ENCODE measurements at places on chromosomes 3 and 15.
A peak's percentile ranks its signal among the peaks of the same experiment; 100 is the strongest.

GRCh38 chr3:194487289-194488054 lies 670 bp upstream of the ATP13A3 start:
- DNase-seq: peak; percentile 10

- DNase-seq: no peak
Measured at GRCh38 chr3:119774444-119774843, 7.5 kb upstream of the NR1I2 start.

DNA sequence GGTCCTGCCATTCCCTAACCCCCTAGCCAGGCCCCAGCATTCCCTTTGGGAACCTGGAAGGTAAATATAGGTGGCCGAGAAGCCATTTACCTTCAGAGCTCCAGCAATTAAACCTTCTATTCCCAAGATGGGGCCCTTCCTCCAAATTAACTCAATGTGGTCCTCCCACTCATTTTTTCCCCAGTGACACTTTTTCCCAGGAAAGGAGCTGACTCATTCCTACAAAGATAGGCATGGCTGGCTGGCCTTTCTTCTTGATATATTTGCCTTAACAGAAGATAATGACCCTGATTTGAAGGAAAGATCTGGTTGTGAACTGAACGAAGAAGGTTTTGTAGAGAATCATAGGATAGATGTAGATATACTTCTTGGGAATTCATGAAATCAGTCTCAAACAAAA lies 279.0 kb upstream of the VEPH1 start:
- DNase-seq: no peak

DNA sequence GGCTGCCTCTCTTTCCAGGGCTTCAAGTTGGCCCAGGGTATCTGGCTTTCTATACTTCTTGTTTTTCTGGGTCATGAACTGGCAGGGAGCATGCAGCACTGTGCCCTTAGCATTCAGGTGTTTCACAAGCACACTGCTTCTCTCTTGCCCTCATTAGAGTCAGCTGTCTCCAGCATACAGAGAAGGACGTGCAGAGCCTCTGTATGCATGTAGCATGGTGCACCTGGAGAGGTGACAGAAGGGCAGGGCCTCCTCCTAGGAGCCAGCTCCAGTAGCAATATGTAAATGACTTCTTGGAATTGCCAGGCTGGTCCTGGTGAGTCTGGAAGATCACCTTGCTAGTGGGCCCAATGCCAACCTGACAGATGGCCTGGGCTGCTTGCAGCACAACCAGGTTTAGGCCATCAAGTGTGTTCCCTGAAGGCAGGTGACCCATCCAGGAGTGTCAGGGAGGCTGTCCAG lies 44.8 kb upstream of the ATP2C1 start:
- no peak for DNase-seq

- DNase-seq: no peak
Measured at GRCh38 chr3:170709046-170709445, 123.2 kb upstream of the SLC7A14 start.

DNA sequence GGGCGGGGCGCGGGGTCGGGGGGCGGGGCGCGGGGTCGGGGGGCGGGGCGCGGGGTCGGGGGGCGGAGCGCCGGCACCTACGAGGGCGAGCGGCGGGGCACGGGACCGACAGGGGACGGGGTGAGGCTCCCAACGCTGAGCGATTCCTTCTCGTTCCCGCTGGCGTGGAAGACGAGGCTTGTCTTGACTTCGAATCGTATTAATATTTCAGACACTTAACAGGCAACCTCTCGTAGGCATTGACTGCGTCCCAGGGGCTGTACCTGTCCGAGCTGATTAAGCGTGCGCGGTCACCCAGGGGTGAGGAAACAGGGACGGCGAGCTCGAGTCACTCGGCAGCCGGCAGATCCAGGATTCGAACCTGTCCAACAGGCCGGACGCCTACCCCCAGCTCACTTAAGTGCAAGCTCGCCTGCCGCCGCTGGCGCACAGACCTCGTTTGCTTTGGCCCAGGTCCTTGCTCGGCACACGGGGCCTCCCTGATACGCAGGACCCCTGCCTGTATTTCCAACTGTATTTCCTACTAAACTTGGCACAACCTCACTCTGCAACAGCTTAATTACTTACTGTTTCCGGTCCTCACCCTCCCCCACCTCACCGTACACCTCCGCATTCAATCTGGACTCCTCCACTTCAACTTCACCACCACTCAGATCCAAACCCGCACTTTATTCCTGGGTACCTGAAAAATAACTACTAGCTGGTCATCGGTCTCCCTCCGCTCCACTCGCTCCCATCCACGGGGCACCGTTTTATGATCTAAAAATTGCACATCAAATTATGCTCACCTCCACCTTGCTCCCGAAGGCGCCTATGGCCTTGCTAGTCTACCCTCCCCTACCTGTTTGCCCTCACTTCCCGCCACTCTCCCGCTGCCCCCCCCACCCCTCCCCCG lies 722 bp upstream of the ZXDC start:
- peak; percentile 22 for DNase-seq

DNA sequence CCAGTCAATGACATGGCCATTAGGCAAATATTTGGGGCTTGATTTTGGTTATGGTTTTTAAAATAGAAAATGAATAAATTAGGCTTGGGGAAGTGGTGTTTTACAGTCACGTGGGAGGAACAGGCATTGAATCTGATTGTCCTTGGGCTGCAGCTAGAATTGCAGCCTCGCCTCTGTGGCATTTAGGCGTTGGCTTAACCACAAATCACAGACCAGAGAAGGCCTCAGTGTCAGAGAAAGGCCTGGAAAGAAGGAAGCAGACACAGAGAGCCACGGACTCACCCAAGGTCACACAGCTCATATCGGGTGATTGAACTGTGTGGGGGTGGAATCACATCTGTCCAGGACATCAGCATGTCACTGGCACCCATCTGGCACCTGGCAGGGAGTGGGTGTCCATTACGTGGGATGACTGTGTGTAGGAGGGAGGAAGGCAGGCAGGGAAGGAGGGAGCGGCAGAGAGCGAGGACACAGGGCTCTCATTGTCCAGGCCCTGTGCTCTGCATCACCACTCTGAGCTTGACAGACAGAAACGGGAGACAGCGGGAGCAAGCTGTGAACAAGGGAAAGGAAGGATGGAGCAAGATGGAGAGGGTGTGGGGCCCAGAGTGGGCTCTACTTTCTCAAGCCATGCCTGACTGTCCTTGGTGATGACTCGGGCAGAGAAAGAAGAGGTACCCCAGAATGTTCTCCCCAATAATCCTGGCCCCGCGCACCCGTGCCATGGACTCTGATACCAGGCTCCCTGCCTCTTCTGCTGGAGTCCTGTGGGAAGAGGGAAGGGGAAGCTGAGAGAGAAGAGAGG lies 186.4 kb downstream of the FAM43A start:
- DNase-seq: no peak

- DNase-seq: no peak
Measured at GRCh38 chr3:7630925-7631324, 770.0 kb downstream of the GRM7 start.

- DNase-seq: no peak
Measured at GRCh38 chr15:84814916-84815315, 2.2 kb upstream of the ALPK3 start.

DNA sequence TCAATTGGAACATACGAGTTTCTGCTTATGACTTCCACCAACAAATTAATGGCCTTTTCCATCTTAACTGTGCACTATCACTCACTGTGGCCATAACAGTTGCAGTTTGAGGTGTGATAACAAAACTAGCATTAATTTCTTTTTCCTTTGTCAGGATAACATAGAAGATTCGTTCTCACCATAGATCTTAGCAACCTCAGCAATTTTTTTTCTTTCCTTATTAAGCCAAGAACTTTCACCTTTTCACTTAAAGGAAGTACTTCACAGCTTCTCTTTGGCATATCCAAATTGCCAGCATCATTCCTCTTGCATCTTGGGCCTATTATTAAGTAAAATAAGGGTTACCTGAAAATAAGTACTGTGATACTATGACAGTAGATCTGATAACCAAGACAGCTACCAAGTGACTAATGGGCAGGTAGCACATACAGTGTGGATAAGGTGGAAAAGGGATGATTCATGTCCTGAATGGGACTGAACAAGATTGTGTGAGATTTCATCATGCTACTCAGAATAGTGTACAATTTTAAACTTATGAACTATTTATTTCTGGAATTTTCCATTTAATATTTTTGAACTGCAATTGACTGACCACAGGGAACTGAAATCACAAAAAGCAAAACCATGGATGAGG lies 46.6 kb downstream of the CEP70 start:
- no peak for DNase-seq

GRCh38 chr15:68910816-68911215 lies 19.5 kb upstream of the SPESP1 start:
- DNase-seq: no peak

- no peak for DNase-seq
Measured at GRCh38 chr15:39852250-39852649, 67.8 kb downstream of the GPR176 start.

DNA sequence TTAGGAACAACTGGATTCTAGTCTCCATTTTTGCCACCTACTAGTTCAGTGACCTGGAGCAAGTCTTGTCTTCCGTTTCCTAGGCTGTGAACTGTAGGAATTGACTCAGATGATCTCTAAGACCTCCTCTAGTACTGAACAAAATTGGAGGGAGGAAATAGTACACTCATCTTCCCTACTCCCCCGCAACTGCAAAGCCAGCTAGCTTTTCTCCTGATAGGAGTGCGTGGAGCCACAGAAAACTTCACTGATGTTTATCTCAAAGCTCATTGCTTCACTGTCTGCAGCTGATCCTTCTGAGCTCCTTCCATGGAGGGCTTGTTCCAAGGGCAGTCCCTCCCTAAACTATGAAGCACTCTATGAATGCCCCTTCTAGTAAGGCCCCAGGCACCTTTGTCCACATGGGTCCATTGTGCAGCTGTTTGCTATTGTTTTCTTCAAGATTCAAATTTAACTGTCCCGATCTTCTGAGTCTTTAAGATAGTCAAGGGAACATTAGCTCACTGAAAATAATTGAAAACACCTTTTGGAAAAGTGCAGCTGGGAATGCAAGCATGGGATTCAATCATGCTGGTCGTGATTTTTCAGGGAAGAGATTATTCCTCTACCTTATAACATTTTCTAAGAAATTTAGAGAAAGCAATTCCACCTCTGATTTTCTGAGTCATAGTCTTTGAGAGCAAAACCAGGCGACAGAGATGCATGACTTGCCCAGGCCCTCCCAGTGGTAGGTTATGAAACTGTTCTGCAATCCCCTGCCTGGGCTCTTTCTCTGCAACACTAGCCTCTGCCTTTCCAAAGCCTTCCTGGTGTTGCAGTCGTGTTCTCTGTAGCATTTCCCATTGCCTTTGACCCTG lies 24.3 kb downstream of the FILIP1L start:
- DNase-seq: no peak

- DNase-seq: no peak
Measured at GRCh38 chr3:10184250-10184649, 19.5 kb downstream of the IRAK2 start.

DNA sequence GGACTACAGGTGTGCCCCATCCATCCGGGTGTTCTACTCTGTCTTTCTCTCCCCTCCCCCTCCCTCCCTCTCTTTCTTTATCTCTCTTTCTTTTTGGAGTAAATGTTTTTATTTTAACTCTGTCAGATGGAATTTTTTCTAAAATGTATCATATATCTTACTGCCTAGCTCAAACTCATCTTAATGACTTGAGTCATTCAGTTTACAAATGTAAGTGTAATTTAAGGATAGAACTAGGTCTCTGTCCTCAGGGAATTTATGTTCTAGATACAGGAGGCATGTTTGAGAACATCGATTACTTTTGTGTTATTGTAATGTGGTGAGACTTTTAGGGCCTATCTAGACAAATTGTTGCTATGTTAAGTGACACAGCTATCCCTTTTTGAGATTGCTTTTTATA lies 3.5 kb downstream of the TBC1D23 start:
- DNase-seq: no peak

- DNase-seq: no peak
Measured at GRCh38 chr15:66261056-66261455, 7.5 kb upstream of the MEGF11 start.

DNA sequence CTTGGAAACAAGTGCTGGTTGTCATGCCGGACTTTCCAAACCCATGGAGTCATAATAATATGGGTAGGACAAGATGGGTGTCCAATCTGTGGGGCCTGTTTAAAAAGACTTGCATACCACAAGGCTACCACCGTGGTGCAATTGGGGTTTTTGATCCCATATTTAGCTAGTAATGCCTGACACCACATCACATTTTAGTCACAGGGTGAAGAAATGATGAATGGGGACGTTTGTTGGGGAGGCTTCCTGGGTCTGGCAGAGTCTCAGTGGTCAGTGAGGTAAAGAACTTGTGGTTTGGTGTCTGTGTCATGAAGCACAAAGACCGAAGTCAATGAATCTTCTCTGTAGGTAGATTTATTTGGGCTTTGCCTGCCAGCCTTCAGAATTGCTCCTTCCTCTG lies 31.0 kb downstream of the P3H2 start:
- DNase-seq: no peak

GRCh38 chr3:117523418-117523817 lies 813.8 kb downstream of the TUSC7 start:
- no peak for DNase-seq

DNA sequence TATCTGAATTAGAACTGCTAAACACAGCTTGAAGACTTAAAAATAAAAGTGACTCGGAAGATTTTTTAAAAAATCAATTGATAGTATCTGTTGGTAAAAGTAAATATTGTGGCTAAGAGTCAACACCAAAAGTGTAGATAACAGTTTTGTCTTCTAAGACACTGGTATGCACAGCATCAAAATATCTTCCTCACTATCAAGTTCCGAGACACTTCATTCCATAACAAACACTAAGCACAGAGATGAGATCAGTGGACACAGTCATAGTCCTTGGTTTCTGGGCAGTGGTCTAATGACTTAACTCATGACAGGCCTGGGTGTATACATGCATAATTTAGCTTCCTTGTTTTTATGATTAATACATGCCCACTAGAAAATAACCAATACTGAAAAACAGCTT lies 63.2 kb downstream of the PXYLP1 start:
- DNase-seq: no peak

DNA sequence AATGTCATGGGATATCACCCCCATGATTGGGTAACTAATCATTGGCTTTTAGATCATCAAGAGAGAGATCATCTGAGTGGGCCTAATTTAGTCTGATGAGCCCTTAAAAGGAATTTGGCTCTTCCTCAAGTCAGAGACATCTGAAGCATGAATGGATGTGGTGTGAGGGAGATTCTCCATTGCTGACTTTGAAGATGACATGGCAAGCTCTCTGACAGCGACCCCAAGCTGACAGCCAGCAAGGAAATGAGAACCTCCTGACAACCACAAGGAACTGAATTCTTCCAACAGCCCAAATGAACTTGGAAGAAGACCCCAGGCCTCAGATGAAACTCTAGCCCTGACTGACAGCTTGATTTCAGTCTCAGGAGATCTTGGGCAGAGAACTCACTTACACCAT lies 108.4 kb upstream of the SPATA12 start:
- DNase-seq: no peak

- DNase-seq: peak; percentile 18
Measured at GRCh38 chr15:99105514-99106341, 848 bp downstream of the SYNM start.

- DNase-seq: no peak
Measured at GRCh38 chr3:173886-174285, 22.7 kb upstream of the CHL1 start.

- DNase-seq: no peak
Measured at GRCh38 chr3:104901396-104901795, 465.3 kb upstream of the ALCAM start.

GRCh38 chr3:72163809-72164634 lies 379.1 kb upstream of the PROK2 start:
- no peak for DNase-seq
